NCI-H460 (cell line): ENCODE measurements at places on chromosomes 7 and 10.

- DNase-seq = no peak
These were observed 329.0 kb downstream of the SDK1 start for GRCh38 chr7:3630081-3630480.

DNA sequence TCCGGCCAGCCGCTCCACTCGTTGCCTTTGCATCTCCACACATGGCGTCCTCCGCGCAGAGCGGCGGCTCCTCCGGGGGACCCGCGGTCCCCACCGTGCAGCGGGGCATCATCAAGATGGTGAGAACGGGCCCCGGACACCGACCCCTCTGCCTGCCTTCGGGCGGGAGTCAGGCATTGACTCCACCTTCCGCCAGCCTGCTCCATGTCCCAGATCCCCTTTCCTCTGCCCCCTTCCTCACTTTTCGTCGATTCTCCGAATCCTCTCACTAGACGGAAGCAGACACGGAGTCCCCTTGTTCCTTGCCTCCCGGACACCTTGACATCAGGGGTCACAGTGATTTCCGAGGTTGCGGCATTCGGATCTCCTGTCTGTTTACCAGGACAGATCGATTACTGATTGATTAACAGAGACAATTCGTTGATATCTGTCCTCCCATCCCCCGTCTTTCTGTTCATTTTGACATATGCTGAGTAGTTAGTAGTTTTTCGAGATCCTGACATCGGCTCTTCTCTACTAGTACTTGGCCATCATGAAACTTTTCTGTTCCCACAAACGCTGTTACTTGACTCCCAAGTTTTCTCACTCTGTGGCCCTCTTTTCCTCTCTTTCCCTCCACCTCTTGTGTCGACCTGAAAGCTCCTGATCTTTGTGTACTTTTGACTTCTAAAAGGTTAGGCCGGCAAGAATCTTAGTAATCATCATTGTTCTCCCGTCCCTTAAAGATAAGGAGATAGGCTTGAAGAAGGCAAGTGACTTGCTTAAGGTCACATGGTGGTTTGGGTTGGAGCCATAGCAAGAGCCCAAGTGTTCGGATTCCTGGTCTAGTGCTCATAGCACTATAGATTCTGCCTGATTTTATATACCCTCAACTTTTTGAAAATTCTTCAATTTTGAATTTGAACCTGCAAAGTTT, 597 bp downstream of the SND1 start:
- no peak for DNase-seq

DNA sequence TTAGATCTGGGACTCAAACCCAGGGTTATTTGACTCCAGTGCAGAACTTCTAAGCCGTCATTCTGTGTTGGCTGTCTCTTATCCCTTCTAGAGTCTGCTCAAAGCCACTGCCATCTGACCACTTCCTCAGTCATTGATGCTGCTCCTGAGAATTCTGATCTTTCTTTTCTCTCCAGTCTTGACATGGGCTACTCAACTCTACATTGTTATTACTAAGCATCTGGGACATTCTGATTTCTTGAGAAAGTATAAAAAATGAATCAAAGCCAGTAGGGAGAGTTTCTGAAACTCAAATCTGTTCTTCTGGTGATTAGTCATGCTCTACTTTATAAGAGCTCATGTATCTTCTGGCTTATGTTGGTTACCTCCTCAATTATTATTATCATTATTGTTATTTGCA, 48.7 kb downstream of the ANK3 start:
- no peak for DNase-seq

- no peak for DNase-seq
These were observed 216.0 kb upstream of the ZNF32 start for GRCh38 chr10:43864656-43865055.

DNA sequence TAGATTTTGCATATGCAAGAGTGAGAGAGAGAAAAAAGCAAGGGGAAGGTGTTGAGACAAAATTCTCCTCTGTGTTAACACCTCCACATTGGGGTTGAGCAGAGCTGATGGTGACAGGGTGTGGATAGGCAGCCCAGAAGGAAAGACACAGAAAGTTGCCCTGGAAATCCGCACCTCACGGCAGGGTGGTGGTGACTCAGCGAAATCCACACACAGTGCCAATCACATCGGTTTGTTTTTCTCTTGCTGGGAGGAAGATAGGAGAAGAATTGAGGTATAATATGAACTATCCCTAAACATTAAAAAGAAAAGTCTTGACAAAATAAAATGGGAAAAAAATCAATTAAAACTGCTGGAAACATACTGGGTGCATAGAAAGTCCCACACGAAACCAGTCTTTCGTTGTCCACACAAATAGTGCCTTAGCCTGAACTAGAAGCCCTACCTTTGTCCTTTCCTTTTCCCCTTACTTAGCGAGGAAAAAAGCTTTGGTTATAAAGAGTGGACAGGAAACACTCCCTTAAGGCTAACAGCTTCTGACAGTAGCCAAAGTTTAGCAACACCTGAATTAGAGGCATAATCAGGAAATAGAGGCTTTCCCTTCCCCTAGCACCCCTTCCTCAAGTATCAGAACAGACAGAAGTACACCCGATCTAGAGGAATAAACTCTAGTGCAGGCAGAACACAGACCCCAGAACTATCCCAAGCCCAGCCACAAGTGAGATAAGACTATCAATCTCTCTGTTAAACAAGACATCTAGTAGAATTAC, 39.2 kb upstream of the DNAJC1 start:
- peak; percentile 72 for DNase-seq

DNA sequence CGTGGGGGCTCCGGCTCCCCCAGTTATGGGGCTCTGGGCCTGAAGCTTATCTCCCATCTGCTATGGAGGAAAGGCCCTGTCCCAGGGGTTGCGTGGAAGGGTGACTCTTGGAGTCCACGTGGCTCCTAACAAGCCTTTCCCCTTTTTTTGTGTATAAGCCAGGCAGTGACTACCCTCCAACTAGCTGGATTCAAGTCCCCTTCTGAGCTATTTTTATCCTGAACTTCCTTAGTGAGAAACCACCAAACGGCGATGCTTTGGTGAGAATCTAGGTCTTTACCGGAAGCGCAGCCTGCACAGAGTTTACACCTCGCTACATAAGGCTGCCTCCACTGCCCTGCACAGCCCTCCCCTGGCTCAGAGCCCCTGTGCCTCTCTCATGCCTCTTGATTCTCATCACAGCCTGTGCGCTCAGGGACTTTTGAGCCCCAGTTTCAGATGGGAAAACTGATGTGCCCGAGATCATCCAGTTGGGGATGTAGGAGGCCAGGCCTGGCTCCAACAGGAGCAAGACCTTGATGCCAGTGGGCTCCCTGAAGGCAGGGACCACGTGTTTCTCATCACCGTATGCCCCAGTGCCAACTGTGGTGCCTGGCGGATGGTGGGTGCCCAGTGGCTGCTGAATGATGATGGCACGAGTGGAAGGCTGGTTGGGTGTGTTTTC, 102.3 kb upstream of the PPIF start:
- no peak for DNase-seq

GRCh38 chr7:44489955-44490350, 505 bp downstream of the NUDCD3 start:
- no peak for DNase-seq

DNA sequence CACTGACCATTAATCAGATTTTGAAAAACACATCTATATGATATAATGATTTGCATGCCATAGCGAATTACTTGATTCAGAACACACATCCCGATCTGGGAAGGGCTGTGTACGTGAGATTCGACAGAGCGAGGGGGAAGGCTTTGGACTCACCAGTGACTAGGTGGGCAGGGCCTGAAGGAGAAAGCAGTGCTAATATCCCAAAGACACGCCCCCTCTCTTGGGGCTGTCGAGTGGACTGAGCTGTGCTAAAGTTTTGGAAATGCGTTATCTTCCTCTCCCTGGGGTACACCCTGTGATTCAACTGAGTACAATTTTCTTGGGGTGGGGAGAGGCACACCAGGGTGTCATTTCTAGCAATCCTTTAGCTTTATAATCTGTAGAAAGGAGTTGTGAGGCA, 1.8 kb downstream of the LRRC17 start:
- DNase-seq = no peak

DNA sequence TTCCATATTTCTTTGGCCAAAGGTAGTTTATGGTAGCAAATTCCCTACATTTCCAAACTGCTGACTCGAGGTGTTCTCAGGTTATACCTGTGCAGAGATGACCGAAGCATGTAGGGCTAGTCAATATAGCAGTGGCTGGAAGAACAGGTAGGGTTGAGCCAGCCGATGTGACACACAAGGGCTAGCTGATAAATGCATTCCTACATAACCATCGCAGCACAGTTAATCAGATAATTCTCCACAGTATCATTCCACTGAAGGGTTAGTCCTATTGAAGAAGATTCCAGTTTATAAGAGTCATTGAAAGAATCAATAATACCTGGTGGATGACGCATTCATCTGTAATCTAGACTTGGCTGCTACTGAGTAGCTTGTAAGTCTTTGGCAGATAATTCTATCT, 220.0 kb downstream of the KIF20B start:
- DNase-seq = no peak

- DNase-seq = no peak
These were observed 7.0 kb upstream of the ZNF862 start for GRCh38 chr7:149830997-149831740.

- no peak for DNase-seq
These were observed 47.5 kb downstream of the EBF3 start for GRCh38 chr10:129916506-129916995.

- DNase-seq = no peak
These were observed 2.7 kb upstream of the CHUK start for GRCh38 chr10:100232101-100232500.

DNA sequence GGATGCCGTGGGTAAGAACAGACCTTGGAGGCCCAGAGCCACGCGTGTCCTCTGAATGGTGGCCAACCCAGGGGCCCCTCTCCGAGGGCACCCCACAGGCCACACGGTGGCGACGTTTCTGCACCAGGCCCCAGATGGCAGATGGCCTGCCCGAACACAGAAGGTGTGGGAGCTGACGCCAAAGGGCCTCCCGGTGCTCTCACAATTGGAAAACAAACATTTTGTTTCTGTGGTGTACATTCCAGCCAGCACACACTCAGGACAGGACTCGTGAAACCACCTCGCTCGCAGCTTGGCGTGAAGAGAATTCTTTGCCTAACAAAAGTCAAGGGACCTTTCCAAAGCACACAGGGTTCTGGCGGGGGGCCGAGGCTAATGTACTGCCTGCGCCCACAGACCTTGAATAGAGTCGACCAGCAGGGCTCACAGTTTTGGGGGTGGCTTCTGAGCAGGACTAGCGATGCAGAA, 112.1 kb downstream of the FAM53B start:
- no peak for DNase-seq

DNA sequence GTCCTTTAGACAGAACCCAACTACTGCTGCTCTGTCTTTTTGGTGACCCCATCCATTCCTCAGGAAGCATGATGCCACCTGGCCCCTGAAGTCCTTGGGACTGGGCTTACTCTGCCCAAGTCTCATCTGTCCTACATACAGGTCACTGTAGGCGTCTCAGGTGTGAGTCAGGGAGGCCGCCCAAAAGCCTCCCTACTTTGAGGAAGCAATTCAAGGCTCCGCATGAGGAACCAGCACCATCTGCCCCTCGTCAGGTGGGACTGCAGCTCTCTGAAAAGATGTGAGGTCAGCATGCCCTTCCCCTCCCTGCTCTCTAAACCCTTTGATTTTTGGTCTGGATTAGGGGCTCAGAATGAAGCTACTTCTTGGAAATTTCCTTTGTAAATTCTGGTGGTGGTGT, 354.8 kb downstream of the CXCL12 start:
- DNase-seq = no peak

DNA sequence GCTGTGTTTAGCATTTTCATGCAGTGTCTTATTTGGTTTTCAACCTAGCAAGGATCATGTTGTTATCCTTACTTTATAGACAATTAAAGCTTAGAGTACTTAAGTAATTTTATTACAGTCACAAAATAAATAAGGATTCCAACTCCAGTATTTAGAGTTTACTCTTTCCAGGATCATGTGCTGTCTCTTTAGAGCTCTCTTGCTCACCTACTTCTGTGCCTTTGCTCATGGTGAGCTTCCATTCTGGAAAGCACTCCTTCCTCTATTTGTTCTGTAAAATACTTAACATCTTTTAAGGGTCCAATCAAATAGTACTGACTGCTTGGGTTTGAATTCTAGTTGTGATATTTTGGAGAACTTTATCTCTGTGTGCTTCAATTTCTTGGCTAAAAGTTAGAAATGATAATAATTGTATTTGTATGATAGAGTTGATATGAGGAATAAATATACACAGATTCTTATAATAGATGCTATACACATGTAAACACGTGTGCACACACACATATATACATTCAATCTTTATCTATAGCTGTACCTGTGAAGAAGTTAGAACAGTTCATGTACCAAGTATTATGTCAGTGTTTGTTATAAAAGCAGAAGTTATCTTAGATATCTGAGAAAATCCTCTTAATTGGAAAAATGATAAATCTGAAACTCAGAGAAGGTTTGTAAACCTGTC, 18.2 kb upstream of the CALCR start:
- DNase-seq = no peak

- no peak for DNase-seq
These were observed 190.2 kb downstream of the RELN start for GRCh38 chr7:103799298-103799697.

DNA sequence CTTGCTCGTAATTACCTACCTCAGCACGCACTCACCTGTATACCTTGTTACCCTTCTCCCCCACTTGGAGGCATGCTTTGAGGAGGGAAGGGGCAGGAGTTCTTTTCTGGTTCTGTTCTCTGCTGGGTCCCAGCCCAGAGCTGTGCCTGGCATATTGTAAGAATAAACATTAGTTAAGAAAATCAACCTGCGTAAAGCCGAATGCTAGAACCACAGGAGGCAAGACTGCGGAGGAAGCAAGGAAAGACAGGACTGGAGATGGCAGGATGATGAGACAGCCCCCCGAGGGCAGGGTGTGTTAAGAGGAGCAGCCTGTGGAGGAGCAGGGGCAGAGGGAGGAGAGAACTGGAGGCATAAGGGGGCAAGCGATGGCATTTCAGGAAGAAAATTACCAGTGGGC, 9.5 kb downstream of the C10orf53 start:
- DNase-seq = no peak

DNA sequence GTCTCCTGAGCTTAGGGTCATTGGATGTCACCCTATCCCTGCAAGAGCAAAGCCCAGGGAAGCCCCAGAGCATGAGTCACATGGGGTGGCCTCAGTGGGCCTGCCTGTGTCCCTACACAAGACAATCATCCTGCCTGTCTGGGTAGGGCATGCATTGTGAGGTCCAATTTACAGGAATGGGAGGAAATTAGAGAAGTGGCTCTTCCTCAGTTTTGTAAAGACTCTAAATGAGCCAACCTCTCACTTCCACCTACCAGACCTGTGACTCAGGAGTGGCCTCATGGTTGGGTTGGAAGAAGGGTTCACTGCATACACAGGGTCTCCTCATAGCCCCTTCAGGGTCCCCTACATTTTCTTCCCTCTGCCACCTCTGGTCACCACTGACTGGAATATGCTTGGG, 43.6 kb upstream of the SMNDC1 start:
- no peak for DNase-seq

- DNase-seq = no peak
These were observed 209.2 kb upstream of the FAM3C start for GRCh38 chr7:121605317-121605680.

GRCh38 chr10:112797197-112797596, 152.8 kb upstream of the TCF7L2 start:
- DNase-seq = no peak

GRCh38 chr10:115710136-115710535, 562.9 kb downstream of the GFRA1 start:
- DNase-seq = no peak

GRCh38 chr7:81367326-81367931, 402.4 kb downstream of the HGF start:
- DNase-seq = no peak
